ENCODE measurements at places on chromosomes 13 and 19.
A peak's percentile ranks its signal among the peaks of the same experiment; 100 is the strongest.

DNA sequence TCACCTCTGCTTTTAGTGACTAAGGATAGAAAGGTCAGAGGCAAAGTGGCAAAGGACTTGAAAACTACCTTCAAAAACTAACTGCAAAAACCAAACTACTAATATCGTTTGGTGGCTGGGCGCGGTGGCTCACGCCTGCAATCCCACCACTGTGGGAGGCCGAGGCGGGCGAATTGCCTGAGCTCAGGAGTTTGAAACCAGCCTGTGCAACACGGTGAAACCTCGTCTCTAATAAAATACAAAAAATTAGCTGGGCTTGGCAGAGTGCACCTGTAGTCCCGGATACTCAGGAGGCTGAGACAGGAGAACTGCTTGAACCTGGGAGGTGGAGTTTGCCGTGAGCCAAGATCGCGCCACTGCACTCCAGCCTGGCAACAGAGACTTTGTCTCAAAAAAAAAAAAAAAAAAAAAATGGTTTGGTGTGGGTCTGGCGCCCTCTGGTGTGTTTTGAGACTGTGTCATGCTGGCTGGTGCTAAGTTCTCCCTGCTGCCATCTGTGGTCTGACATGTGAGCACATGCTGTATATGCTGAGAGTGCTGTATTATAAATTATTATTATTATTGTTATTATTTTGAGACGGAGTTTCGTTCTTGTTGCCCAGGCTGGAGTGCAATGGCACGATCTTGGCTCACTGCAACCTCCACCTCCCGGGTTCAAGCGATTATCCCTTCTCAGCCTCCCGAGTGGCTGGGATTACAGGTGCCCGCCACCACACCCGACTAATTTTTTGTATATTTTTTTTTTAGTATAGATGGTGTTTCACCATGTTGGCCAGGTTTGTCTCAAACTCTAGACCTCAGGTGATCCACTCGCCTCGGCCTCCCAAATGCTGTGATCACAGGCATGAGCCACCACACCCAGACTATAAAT, 36.0 kb upstream of the RNF17 start:
- DNase-seq = peak; percentile 78

DNA sequence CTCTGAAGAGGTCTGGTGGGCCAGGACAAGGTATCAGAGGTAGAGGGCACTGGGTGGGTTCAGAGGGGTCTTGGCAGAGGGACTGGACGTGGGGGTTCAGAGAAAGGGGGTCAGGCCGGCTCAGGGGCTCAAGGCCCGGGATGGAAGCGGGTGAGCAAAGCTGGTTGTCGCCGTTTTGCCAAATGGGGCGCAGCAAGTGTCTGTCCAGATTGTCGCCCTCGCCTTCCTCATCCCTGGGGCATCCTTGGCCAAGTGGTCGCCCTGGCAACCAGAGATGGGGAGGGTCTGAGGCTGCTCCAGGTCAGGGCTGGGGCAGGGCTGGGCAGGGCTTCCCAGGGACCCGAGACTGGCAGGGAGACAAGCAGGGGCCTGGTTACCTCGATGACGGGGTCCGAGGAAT, 6.8 kb downstream of the DOHH start:
- no peak for DNase-seq

DNA sequence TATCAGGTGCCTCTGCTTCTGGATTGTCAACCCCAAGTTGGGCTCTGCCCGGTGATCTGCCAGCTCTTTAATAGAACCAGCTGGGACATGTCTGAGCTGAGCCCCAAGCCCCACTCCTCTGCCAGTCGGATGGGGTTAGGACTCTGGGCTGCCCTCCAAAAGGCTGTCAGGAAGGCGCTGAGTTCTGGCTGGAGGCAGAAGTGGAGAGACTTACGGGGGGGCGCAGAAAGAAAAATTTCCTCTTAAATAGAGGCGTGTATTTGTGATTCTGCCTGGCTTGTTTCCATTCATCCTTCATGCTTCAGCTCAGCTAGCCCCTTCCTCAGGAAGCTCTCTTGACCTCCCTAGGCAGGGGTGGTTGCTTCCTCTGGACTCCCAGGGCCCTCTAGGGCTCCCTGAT, 985 bp upstream of the KCNK6 start:
- DNase-seq = no peak

- no peak for DNase-seq
Observed at GRCh38 chr13:73058432-73058735, 421 bp upstream of the KLF5 start.

GRCh38 chr19:57656346-57656745, 12.4 kb upstream of the ZSCAN4 start:
- no peak for DNase-seq

DNA sequence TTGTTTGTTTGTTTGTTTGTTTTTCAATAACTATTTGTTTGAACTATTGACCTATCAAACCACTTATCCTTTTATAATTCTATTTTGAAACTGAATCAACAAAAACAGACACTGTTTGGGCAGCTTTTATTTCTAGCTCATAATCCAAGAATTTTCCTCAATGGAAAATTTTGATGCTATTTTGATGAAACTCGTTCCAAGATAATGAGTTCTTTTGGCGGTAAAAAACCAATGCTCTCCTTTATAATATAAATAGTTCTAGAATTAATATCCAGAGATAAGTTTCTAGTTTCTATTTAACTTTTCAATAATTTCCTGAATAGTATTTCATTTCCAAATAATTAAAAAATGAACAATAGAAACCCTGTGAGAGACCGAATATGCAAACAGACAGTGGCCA, 146.5 kb upstream of the EDNRB start:
- DNase-seq = no peak
